Small intestine (tissue), 16 donors: ENCODE measurements at places on chromosomes 2 and 18.

GRCh38 chr2:162074928-162075688 lies 1.1 kb upstream of the DPP4 start:
- no peak for DNase-seq

DNA sequence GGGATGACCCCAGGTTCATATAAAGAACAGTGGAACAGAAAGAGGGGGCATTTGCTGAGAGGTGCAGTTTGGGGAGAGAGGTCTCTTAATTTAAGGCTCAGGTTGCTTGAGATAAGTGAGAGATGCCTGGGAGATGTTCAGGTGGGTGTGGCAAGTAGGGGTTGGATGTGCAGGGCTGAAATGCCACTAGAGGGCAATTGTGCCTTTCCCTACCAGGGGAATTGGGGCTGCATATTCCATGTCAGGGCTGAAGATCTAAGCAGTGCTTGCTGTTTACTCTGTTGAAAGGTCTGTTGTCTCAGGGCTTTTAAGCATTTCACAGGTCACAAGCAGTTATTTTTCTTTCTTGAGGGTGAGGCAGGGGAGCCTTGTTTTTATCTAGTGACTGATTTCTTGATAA lies 7.8 kb downstream of the CCDC85A start:
- DNase-seq, result peak; percentile 48

GRCh38 chr2:234500394-234501006 lies 3.6 kb upstream of the ARL4C start:
- DNase-seq, result peak; percentile 71

- DNase-seq, result no peak
Measured at GRCh38 chr18:56314396-56314795, 324.0 kb downstream of the TXNL1 start.

- DNase-seq, result no peak
Measured at GRCh38 chr2:28227498-28227897, 165.2 kb upstream of the FOSL2 start.

DNA sequence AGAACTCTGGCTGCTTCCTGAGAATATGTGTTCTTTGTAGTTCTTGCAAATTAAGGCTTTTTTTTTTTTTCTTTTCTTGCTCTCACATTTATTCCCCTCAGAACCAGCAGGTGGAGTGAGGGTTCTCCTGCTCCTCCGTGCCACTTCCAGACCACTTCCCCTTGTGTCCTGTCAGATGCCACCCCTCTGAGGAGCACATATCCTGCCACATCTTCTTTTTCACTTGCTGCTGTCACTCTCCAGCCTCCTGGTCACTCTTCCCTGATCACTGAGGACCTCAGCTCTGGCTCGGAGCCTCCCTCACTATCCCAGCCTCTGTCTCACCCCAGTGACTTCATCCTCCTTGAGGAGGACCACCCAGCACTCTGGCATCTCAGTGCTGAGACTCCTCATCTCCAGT lies 100.5 kb downstream of the TACR1 start:
- no peak for DNase-seq

- DNase-seq, result no peak
Measured at GRCh38 chr2:68662466-68662865, 19.1 kb downstream of the PROKR1 start.

DNA sequence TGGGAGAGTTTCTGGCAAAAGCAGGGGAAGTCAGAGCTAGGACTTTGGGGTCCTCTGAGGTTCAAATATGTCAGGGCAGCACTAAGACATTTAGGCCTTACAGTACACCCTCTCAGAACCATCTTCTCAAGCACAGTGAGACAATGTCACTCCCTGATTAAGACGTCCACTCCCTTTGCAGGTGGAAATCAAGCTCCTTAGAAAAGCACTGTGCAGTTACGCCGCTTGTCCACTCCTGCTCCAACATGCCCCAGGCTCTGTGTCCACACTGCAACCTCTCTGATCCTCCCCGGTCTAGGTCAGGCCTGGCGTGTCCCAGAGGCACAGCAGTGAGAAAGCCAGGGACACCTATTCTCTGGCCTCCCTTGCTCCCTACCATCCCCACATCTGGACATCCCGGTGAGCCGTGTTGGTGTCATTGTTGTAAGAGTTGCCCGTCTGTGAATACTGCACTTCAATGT lies 528.6 kb upstream of the ID2 start:
- no peak for DNase-seq

GRCh38 chr2:63661076-63661475 lies 72.3 kb downstream of the MDH1 start:
- no peak for DNase-seq

GRCh38 chr18:75456199-75456631 lies 28.7 kb upstream of the SMIM21 start:
- DNase-seq, result peak; percentile 20

DNA sequence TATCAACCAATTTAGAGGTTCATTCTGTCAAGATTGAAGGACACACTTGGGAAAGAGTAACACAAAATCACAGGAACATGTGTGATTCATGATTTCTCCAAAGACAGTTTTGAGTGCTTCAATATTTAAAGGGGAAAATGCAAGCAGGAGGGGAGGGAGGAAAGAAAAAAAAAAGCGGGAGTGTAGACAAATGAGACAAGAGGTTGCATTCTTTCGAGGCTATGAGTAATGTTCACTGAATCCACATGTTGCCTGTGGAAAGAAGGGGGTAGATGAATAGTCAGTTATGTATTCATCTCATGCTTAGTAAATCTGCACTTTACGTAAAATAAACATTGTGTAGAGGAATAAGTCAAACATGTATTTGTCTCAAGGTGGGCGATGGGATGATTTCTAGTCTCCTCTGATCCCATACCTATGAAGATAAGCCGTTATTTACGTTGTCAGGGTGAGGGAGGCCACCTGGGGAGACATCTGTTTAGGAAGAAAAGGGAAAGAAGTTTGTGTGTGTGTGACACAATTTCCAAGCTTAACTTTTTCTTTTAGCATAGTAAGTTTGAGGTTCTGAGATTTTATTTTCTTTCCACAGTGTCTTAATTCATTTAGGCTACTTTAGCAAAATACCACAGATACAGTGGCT lies 211.0 kb upstream of the ZC3H15 start:
- DNase-seq, result no peak

DNA sequence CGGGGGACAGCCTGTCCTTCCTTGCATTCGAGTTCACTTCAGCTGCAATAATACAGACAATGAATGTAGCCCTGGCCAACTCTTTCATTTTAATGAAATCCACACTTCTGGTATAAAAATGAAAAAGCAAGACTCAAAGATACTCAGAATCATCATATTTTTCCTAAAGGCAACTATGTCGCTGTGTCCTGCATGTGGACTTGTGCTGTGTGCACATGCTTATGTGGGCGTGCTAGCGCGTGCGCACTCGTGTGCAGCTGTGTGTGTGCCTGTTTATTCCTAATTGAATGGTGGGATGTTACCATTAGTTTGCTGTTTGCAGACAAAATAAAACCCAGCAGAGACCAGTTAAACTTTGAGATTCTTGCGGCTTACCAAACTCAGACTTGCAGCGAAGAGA lies 49.6 kb downstream of the SMIM21 start:
- no peak for DNase-seq

DNA sequence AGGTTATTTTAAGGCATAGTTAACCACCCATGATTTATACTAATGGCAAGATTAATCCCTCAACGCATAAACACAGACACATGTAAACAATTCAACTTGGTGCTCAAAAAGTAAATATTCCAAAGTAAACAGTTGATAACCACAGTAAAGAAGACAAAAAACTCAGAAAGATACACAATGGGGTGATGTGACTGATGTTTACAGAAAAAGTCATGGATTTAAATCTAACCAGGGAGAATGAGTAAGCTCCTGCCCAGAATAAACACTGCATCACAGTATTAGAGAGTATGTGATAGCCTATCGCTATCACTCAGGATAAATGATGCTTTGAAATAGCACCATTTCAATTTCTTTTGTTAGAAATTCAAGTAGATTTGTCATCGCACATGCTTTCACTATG lies 49.3 kb downstream of the HIBCH start:
- no peak for DNase-seq

DNA sequence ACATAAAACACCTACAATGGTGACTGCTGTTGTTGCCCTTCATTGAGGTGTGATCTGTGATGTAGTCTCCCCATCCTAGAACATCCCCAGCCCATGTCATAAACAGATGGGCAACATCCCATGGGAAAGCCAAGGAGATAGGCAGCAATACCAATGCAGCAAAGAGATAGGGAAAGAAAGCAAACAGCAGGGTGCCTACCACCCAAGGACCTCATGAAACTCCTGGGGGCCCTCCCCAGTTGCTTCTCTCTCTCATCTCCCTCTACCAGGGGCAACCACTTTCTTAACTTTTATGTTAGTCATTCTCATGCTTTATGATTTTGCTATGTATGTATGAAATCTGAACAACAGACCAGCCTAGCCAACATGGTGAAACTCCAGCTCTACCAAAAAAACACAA lies 8.1 kb upstream of the ITPRIPL1 start:
- DNase-seq, result no peak

GRCh38 chr2:43228756-43229659 lies 2.6 kb upstream of the ZFP36L2 start:
- peak; percentile 28 for DNase-seq

DNA sequence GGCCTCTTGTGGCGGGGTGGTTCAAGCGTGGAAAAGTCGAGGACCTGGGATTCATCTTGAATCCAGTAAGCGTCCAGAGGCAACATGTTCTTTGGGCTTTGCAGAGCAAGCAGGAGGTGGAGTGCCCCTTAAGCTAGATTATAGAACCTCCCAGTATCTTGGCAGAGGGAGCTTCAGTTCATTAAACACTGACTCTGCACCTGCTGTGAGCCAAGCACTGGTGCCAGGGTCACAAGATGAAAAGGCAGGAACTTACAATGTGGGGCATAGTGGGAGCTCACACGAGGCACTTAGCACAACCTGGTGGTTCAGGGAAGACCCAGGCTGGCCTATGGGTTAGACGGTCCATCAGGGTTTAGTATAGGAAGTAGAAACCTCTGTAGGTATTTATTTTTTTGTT lies 7.4 kb upstream of the FZD5 start:
- DNase-seq, result no peak

- DNase-seq, result no peak
Measured at GRCh38 chr2:240906141-240906910, at the start of gene CROCC2. Gene CROCC2 (plus strand): TSS chr2:240906336. CDS start chr2:240906514, 178 bp downstream.

DNA sequence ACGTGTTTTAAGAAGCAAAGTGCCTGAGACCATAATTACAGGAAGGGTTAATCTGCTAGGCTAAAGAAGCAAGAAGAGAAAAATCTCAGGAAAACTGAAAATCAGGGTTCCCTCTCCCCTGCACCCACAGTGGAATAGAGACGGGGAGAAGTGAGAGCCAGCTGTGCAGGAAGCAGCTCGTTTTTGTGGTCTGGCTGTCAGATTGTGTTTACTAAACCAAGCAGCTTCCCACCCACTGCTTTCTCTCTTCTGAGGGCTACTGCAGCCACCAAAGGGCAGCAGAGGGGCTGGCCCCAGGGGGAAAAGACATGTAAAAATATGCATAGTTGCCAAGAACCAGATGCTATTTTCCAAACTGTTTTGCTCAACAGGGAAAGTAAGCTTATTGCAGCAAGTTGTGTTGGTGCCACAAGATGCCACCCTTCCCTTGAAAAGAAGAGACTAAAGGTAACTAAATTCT lies 72.6 kb upstream of the THUMPD2 start:
- DNase-seq, result peak; percentile 24

DNA sequence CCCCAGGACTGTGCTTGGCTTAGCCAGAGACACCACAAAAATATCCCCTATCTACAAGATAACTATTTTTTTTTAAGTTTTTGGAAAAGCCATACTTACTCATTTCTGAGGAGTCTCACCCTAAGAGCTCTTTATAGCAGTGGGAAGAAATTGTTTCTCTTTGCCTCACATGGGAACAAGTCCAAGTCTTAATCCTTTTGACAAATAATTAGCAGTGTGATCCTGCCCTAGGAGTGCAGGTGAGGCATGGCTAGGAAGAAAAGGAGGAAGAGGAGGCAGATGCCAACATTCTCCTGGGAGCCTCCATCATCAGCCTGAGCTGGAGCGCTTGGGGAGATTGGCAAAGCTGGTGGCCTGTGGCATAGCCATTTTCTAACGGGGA lies 115.6 kb downstream of the STPG4 start:
- DNase-seq, result no peak

- DNase-seq, result no peak
Measured at GRCh38 chr2:60465736-60466135, 87.7 kb downstream of the BCL11A start.

- no peak for DNase-seq
Measured at GRCh38 chr2:233919938-233920337, 2.8 kb downstream of the TRPM8 start.

- DNase-seq, result no peak
Measured at GRCh38 chr2:127560201-127560930, 24.9 kb downstream of the MYO7B start.

GRCh38 chr2:84924173-84925106 lies 19.0 kb downstream of the TMSB10 start:
- peak; percentile 83 for DNase-seq

DNA sequence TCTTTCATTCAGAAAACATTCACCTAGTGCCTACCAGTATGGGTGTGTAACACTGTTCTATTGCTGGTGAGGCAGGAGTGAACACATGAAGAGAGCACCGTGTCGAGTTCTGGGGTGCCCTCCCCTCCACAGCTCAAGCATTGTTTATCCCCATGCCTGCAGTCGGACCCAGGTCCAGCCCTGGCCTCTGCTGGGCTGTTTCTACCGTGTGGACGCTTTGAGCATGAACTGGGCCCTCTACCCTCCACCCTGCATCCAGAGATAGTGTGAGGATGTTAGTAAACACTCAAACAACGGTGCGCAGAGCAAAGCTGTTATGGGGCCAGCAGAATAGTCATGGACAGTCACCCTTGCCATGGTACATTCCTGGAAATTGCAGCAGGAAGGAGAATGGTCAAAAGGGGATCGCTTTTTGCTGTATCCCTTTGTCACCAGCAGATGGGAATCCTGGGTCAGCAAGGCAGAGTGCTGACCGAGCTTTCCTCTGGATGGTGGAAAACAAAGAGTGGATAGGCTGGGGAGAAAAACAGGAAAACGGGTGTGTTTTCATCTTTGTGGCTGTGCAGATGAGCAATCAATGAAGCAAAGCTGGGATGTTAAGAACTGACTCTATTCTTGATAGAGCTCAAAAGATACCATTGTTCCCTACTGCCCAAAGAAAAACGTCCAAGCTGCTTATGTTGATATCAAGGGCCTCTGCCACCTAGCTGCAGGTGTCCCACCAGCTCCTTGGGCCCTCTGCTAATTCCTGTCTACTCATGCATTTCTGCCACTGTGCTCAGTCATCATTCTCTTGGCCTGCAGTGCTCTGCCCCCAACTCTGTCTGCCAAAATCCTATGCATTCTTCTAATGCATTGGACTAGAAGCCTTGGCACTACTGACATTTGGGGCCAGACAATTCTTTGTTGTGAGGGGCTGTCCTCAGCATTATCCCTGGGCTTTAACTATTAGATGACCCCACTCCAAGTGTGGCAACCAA lies 38.7 kb downstream of the REEP1 start:
- no peak for DNase-seq

- no peak for DNase-seq
Measured at GRCh38 chr2:174656676-174657176, 59.1 kb upstream of the WIPF1 start.

GRCh38 chr2:156083763-156084493 lies 248.6 kb downstream of the NR4A2 start:
- DNase-seq, result no peak

GRCh38 chr18:11849841-11850634 lies 1.2 kb upstream of the CHMP1B start:
- peak; percentile 78 for DNase-seq

- peak; percentile 62 for DNase-seq
Measured at GRCh38 chr18:47756364-47757016, 174.0 kb downstream of the SMAD2 start.
